ENCODE measurements at places on chromosomes 1 and 21. TPM values are rescaled to one million over a fixed set of nuclear protein-coding genes. Genes with fewer than 3 reads are reported as not detected.

Gene CLDN17
- total RNA-seq = not detected

DNA sequence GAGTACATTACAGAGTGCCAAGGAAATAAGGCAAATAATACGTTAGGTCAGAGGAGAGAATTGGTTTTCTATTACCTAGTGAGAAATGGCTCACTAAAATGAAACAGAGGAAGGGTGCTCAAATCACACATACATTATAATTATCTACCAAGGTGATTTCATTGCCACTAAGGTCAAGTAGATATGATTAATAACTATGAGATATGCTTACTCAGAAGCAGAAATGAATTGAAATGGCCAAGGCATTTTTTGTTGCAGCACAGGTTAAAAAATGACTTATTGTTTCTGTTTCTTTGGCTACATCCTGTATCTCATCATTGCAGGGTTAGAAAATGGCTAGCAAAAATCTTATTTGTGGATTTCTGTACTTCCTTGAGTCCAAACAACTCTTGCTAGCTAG is 154.5 kb upstream of the GORAB start:
- no peak for DNase-seq

DNA sequence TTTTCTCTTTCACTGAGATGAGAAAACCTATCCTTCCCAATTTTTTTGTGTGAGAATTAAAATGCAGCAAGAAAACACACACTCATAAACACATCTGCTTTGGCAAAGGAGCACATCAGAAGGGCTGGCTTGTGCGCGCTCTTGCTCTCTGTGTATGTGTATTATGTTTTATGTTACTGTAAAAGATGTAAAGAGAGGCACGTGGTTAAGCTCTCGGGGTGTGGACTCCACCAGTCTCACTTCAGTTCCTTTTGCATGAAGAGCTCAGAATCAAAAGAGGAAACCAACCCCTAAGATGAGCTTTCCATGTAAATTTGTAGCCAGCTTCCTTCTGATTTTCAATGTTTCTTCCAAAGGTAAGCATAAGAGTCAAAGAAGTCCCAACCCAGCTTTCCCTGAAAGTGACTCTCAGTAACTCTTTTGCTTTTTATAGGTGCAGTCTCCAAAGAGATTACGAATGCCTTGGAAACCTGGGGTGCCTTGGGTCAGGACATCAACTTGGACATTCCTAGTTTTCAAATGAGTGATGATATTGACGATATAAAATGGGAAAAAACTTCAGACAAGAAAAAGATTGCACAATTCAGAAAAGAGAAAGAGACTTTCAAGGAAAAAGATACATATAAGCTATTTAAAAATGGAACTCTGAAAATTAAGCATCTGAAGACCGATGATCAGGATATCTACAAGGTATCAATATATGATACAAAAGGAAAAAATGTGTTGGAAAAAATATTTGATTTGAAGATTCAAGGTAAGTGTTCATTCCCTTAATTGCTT is at the start of gene CD2:
CD2 (plus strand) TSS at position 233 of the 780 bp plus-strand sequence; CDS start at position 296, 63 bp downstream.
- peak; percentile 79 for DNase-seq

Gene TMPRSS3
- total RNA-seq = 9.9 TPM

DNA sequence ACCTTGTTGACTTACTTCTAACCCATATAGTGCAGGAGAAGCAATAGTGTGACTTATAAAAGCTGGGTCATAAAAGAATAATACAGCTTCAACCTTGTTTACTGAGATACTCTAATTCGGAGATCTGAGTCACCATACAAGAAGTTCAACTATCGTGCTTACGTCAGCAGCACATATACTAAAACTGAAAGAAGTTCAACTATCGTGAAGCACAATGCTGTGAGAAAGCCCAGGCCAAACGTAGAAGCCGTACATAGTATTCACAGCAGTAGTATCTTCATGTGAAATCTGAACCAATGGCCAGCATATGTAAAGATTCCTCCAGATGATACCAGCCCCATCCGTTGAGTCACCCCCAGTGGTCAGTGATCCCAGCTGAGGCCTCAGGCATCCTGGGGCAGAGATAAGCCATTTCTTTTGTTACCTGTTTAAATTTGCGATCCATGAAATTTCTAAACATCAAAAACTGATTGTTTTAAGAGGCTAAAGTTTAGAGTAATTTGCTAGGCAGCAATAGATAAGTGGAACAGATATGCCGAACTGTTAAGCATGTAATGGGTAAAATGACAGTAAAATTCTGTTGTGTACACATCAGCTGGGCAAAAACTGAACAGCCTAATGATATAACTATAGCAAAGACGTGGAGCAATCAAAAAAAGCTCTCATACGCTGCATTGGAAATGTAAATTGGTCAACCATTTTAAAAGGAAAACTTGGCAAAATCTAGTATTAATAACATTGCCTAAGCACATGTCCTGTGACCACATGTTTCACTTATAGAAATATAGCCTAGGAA is 53.9 kb upstream of the SAMD13 start:
- DNase-seq = no peak

DNA sequence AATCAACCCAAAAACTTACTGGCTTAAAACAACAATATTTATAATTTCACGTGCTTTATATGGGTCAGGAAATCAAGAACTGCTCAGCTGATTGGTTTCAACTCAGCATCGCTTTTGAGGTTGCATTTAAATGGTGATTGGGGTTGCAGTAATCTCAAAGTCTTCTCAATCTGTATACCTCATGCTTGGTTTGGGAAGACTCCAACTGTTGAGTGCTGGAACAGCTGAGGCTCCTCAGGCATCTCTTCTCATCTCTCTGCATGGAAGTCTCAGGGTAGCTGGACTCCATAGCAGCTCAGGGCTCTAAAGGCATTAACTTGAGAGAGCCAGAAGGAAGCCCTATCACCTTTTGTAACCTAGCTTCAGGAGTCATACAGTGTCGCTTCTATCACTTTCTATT is 35.1 kb downstream of the AK5 start:
- no peak for DNase-seq

DNA sequence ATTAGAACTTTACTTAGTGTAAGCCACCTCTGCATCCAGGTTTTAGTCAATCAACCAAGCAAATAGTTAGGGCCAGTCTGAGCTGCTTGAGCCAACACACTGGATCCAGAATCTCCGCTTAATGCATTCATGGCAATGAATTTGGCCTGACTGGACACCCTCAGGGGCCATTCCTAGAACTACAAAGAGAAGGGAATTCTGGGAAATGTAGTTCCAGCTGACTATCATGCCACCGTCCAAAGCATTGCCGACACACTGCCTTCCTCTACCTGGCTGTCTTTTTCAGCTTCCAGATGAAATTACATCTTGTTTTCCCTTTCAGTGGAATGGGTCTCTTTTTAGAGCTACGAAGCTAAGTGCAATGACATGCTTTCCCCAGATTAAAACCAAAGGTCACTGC is 163.0 kb upstream of the IGSF21 start:
- DNase-seq = no peak

- peak; percentile 98 for DNase-seq
Observed at GRCh38 chr1:235011599-235012435, 116.8 kb downstream of the TOMM20 start.

All from activated CD8-positive, alpha-beta T cell treated with anti-CD3 and anti-CD28 coated beads, Interleukin-2, amount 10 ng/mL, durations not matched to agents 7 days and 5 days (primary cell).